ENCODE measurements at places on chromosomes 4 and X.

DNA sequence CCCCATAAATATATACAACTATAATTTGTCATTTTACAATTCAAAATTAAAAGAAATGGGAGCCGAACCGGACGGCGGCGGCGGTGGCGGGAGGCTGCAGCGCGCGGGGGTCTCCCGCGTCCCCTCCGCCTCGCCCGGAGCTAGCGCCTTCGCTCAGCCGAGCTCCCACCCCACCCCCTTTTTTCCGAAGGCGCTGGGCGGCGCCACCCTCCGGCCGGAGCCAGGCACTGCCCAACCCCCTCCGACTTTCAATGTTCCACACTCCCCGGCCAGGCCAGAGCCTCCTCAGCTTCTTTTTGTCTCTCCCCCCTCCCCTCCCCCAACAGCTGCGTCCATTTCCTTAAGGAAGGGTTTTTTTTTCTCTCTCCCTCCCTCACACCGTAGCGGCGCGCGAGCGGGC is 214.1 kb upstream of the GEMIN8 start:
- no peak for DNase-seq

- no peak for DNase-seq
Observed at GRCh38 chrX:48918301-48918642, 552 bp downstream of the PIM2 start.

- no peak for DNase-seq
Observed at GRCh38 chr4:158121161-158121579, 51.7 kb downstream of the GASK1B start.

- DNase-seq: no peak
Observed at GRCh38 chr4:26337612-26338011, 16.8 kb downstream of the RBPJ start.

GRCh38 chr4:48315728-48316630 is 25.4 kb upstream of the SLAIN2 start:
- DNase-seq: no peak

DNA sequence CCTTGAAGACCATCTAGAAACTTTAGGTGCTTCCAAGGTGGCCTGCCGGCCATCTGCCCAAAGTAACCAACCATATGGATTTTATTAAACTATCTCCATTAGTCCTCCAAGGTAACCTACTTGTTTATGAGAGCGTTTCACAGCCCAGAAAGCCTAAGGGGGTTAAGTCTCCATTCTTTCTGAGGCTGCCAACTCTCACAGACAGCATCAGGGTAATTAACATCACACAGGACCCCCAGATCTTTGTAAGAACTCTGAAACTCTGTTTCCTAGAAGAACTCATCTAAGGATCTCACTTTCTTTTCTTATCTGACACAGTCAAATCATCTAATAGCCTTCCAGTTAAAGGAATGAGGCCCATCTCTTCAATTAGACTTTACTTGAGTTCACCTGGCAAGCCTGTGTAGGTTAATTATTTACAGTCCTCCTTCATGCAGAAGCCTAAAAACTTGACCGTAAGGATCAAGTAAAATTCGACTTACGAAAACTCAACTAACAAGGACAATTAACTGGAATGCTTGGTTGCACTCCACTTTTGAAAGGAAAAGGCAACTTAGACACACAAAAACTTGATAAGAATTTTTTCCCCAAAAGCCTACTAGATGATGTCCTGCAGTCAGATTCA is 252.5 kb downstream of the GRIA3 start:
- DNase-seq: no peak

DNA sequence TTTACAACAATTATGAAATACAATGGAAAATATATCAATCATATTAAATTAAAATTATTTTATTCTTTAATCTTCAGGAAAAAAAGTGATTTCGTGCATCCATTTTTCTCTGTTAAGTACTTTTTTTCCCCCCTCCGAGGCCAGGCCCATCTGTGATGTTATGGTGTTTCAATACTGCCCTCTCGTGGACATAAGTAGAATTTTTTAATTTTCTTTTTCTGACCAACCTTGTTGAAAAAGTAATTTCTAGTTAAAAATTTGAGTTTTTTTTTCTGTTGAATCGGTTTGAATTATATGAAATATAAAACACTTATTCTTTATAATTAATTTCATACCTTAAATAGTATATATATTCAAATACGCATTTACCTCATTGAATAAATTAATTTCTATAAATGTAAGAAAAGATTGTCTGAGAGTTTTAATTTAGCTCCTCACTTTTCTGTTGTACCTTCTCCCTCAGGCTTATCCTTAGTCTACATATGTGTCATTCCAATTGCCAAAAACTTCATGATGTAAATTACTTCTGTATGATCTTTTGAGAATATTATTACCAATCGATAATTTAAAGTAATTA is 175.8 kb upstream of the TECRL start:
- no peak for DNase-seq

DNA sequence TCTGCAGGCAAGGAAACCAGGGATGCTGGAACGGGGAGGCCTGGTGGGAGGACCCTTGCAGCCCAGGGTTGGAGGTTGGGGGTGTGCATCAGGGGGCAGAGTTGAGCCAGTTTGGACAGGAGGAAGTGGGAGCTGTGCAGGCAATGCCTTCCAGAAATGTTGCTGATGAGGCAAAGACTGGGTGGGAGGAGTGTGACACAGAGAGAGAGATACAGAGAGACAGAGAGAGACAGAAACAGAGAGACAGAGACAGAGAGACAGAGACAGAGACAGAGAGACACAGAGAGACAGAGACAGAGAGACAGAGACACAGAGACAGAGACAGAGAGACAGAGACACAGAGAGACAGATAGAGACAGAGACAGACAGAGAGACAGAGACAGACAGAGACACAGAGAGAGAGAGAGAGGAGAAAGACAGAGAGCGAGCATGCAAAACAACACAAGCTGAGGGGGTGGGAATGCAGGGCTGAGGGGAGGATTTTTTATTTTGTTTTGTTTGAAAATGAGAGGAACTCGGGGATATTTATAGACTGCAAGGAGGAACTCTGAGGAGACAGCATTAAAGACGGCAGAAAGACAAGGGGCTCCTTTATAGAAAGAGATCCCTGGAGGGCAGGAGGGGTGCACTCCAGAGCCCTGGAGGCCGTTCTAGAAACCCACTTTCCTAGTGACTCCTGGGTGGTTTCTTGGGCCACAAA is 1.9 kb upstream of the HAUS3 start:
- no peak for DNase-seq

GRCh38 chr4:17276776-17277175 is 235.1 kb downstream of the QDPR start:
- DNase-seq: no peak

DNA sequence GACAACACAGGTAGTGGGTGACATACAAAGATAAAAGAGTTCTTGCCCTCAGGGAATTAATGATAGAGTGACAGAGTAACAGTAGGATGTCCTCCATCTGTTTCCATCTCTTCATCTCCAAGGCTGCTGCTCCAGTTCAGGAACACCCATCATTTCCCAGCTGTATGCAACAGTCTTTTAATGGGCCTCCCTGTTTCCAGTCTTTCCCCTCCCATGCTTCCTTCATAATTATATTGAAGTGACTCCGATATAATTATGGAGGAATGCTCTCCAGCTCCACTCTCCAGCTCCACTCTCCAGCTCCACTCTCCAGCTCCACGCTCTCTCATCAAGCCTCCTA is 65.3 kb upstream of the MSN start:
- DNase-seq: no peak

DNA sequence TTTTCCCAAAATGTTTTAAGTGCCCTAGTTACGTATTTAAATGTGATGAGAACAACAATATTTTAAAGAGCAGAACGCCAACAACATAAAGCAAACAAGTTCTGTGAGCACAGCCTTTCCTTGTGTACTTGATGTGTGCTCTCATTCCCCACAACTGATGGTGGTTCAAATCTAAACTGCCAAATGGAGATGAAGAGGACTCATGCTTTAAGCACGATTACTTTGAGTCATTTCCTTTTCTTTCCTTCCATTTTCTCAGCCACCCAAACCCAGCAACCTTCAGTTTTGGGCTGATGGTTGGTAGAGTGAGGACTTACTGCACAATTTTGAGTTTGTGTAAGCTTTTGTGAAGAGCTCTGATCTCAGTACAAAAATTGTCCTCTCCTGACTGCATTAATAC is 1.7 kb downstream of the NSD2 start:
- no peak for DNase-seq

DNA sequence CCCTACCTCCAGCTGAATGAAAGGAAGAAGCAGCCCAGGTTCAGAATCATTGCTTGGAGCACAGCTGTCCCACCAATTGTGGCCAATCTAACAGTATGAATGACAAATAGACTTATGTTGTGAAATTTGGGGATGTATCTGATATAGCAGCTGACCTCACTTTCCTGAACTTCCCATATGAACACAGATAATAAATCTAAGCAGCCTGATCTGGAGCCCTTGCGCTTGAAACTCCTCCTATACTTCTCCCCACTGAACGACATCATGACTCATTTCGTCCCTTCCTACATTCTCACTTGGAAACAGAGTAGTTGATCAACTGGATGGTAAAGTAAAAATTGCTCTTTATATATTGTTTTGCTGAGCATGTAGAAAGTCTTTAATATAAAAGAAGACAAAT is 24.2 kb upstream of the AMELX start:
- DNase-seq: no peak

DNA sequence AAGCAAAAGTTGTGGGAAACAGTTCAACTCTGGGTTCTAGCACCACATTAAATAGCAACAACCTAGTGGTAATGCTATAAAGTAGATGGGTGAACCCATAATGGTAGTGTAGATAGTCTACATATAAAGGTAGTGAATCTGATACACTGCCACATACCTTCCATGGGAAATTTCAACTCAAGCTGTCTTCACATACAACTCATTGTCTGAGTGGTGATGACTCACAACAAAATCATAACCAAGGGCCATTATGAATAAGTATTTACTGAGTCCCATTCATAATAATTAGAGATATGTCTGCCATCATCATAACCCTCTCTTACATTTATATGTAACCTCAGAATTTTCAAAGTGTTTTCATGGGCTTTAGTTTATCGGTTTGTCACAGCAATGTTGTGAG is 34.8 kb downstream of the EGF start:
- no peak for DNase-seq

GRCh38 chr4:167234316-167234881 is at the start of gene SPOCK3:
TSS of gene SPOCK3 (minus strand) at chr4:167234494.
- no peak for DNase-seq

DNA sequence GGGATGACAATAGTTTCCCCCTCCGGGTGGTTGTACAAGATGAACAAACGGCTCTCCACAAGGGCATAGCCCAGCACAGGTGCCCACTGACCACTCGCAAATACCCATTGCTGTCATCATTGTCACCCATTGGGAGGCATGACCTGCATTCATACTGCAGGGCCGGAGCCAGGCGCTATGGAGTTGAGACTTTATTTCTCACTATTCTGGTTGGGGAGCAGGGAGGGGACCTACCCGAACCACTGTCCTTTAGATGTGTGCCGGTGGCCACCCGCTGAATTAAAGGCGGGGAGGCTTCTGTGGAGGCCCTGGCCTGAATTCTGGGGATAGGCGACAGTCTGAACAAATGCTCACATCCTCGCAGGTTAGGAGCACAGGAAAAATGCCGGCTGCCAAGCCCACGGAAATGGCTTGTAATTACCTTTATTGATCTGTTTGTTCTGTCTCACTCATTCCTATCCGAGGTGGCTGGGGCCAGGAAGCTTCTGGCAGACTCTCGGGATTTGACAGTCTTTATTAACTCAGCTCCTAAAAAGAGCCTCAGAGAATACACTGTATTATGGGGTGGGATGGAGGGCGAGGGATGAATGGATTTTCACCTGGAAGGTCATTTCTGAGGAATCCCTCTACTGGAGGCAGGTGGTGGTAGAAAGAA is 125.1 kb upstream of the PSAPL1 start:
- DNase-seq: no peak

DNA sequence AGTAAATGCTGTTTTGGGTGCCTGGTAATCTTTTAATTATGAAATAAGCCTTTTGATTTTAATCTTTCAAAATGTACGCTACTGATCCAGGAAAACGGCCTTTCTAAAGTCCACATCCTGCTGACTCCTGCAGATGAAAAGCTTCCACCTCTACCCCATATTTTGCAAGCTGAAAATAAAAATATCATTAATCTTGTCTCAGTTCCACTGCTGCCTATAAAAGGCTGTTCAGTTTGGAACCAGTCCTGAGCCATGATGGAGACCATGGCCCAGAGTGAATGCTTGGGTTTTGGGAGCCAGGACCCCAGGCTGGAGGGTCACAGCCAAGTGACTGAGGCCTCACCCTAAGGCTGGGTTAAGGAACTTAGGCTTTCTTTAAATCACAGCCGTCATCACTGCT is 110.8 kb downstream of the AFF1 start:
- no peak for DNase-seq

DNA sequence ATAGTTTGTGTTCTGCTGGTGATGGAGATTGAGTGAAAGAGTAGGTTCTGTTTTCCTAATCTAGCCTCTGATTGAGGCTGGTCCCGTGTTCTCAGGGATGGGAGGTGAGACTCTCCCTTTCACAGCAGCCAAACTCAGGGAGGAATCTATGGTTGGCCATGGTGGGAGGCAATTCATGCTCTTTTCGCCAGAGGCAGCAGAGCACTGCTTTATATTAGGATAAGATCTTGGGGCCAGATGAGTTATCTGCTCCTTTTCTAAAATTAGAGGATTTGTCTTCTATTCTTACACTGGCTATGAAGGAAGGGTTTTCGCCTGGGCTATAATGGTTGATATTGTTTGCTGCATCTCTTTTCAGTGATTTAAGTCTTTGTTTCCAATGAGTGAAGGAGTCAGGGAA is 63.9 kb upstream of the NLGN4X start:
- no peak for DNase-seq

GRCh38 chr4:183110244-183110643 is 11.2 kb downstream of the WWC2 start:
- no peak for DNase-seq

DNA sequence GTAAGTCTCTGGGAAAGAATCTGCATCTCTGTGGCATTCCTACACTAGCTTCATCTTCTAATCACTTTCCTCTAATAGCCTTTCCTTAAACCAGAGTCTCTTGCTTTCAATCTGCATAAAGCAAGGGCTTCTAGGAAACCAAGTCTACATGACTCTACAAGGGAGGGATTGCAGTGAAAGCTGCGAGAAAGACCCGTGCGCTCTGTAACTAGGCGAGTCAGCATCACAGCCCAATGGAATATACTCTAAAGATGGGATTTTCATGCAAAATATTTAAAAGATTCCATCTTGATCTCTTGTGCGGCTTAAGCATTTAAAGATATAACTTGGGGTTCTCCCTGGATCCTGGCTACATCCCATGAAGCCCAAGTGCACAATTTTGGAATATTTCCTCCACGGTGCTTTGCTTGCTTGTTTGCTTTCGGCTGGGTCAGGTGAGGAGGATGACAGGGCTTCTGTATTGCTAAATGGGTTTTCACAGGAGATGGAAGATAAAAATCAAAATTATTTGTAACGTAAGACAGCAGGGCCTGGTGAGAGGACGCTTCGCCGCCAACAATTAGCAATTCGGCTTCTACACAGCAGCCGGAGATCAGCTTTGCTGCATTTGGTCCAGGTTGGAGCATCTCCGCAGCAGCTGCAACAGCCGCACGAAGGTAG is 687 bp upstream of the GRIA2 start:
- DNase-seq: no peak
